ENCODE measurements at places on chromosomes 1 and 21. TPM values are rescaled to one million over a fixed set of nuclear protein-coding genes. Genes with fewer than 3 reads are reported as not detected.

The CLK2 gene
- 51.2 TPM for total RNA-seq

The PPP1R8 gene
- total RNA-seq: 32.0 TPM

The DPT gene
- 57.0 TPM for total RNA-seq

The WDR64 gene
- not detected for total RNA-seq

The PTPRF gene
- total RNA-seq: 73.7 TPM

The FBLIM1 gene
- total RNA-seq: 24.8 TPM

The KCNQ4 gene
- total RNA-seq: 1.1 TPM

- DNase-seq: no peak
Measured at GRCh38 chr1:14371771-14372497, 226.6 kb upstream of the KAZN start.

GRCh38 chr1:211891708-211892107 lies 61.1 kb upstream of the LPGAT1 start:
- no peak for DNase-seq

DNA sequence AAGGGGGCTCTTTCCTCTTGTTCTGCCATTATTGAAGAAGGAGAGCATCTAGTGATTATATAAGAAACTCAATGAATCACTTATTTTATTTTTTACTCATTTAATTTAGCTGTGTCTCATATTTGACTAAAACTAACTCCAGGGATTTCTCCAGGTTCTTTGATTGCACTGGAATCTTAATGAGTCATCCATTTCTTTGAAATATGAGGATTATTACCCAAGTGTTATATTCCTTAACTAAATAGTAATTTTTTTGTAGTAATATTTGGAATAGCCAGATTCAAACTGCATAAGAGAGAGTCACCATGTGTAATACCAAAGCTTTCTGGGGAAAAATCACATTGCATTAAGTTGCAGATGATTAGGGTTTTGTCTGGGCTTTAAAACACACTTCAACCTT lies 59.5 kb downstream of the NTMT2 start:
- DNase-seq: no peak

DNA sequence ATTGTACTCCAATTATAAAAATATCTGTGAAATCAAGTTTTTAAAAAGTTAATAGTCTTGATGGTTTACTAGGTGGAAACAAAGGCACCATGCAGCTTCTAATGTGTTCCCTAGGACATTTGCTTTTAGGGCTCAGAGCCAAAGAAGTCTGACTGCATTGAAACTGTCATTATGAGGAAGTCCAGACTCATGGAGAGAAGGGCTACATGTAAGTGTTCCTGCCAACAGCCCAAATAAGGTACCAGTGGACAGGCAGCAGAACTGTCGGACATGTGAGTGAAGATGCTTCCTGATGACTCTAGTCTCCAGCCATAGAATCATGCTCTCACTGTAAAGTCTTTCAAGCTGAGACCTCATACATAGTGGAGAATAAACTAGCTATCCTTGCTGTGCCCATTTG lies 287.6 kb downstream of the AKT3 start:
- DNase-seq: no peak

GRCh38 chr1:210352575-210352974 lies 23.9 kb downstream of the HHAT start:
- DNase-seq: no peak

DNA sequence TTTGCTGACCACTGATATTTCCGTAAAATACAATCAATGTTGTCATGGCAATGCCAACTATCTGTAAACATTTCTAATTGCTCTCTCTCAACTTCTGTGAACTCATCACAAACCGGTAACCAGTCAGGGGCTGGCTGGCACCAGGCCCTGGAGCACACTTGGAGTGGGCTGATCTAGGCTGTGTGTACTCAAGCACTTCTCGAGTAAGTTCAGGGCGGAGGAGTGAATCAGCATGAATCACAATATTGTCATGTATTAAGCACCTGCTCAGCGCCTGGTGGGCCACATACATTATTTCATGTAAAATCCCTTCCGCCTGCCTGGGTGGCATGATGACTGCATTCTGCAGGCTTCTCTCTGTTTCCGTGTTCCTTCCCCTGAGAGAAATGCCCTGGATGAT lies 212.4 kb downstream of the FOXD2 start:
- DNase-seq: peak; percentile 93

- no peak for DNase-seq
Measured at GRCh38 chr1:203084588-203085527, 954 bp downstream of the MYOG start.

- no peak for DNase-seq
Measured at GRCh38 chr1:198903203-198903602, 264.4 kb downstream of the PTPRC start.
